ENCODE measurements at places on chromosomes 7 and 10.

DNA sequence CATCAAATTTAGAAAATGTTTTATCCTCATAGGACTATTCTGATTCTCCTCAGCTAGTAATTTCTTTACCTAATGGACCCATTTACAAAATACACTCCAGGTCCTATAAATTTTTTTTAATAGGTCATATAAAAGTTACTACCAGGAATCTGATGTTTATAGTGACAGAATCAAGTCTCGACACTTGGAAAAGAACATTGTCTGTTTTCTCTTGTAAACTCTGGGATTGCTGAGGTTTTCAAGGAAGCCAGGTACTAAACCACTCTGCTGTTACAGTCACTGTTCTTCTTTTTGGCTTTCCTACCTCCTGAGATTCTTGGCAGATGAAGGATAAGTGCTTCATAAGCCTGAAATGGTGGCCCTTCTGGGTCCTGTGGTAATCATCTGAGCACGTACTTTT, 493.1 kb downstream of the AUTS2 start:
- no peak for DNase-seq

- no peak for DNase-seq
Measured at GRCh38 chr7:112167147-112167546, 39.1 kb downstream of the DOCK4 start.

GRCh38 chr7:25087855-25088254, 37.2 kb downstream of the CYCS start:
- DNase-seq, result no peak

GRCh38 chr7:66167773-66168387, 37.3 kb upstream of the TPST1 start:
- DNase-seq, result no peak

DNA sequence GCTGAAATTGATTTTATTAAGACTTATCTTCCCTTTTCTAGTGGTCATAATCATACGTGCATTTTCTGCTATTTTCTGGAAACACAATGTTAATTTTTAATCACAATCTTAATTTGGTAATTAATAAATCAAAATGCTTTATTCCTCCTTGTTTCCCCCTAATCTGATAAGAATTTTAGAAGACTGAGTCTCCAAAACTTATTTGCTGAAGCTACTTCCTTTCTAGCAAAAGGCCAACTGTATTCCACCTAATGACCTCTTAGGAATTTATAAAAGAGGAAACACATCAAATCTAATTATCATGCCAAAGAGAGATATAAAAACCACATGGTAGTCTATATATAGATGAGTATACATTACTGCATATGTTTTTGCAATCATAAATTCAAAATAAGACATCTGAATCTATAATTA, 140.6 kb downstream of the GNAI1 start:
- DNase-seq, result no peak

GRCh38 chr7:155371331-155371883, 73.7 kb downstream of the INSIG1 start:
- no peak for DNase-seq

DNA sequence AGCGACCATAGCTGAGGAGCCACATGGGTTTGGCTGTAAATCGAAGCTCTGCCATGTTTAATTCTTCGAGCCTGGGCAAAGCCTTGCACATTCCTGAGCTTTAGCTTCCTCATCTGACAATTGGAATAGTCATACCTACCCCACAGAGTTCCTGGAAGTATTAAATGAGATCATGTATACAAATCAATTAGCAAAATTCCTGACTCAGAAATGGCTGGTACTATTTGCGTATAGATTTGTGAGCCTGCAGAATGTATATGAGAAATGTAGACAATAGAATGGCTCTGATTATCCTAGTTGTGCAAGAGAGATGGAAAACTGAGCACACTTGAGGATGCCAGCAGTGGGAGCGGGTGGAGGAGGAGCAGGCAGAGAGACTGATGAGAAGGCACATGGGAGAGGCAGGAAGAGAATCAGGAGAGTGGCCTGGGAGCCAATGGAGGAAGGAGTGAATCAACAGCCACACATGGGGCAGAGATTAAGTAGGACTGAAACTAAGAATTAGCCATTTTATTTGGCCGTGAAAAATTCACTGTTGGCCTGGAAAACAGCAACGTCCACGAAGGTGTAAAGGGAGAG, 128.0 kb upstream of the C1GALT1 start:
- DNase-seq, result no peak

- DNase-seq, result no peak
Measured at GRCh38 chr7:568031-568951, 48.6 kb upstream of the PDGFA start.

GRCh38 chr10:133287832-133288500, 11.3 kb upstream of the ADAM8 start:
- DNase-seq, result no peak

- peak; percentile 68 for DNase-seq
Measured at GRCh38 chr10:71708301-71708703, 11.3 kb downstream of the C10orf105 start.

DNA sequence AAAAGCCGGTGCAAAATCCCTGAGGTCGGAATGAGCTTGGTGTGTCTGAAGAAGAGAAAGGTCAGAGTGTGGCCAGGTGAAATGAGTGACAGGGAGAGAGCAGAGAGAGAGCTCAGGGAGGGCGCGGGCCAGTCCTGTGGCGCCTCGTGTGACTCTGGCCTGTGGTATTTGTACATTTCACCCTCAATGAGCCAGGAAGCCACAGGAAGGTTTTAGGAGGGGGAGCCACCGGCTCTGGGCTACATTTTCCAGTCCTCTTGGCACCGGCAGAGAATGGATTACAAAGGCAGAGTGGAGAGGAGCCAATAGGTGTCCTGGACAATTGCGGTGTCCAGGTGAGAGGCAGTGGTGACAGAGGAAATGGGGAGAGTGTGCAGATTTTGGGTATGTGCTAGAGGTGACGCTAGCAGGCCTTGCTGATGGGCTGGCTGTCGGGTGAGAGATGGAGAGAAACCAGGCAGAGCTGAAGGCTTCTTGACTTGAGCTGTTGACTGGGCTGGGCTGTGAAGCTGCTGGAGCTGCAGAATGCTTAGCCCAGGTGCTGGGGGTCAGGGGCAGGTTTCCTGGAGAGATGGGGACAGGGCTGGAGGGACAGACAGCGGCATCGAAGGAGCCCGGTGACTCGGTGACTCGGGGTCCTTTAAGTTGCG, 38.1 kb downstream of the COL13A1 start:
- DNase-seq, result no peak

DNA sequence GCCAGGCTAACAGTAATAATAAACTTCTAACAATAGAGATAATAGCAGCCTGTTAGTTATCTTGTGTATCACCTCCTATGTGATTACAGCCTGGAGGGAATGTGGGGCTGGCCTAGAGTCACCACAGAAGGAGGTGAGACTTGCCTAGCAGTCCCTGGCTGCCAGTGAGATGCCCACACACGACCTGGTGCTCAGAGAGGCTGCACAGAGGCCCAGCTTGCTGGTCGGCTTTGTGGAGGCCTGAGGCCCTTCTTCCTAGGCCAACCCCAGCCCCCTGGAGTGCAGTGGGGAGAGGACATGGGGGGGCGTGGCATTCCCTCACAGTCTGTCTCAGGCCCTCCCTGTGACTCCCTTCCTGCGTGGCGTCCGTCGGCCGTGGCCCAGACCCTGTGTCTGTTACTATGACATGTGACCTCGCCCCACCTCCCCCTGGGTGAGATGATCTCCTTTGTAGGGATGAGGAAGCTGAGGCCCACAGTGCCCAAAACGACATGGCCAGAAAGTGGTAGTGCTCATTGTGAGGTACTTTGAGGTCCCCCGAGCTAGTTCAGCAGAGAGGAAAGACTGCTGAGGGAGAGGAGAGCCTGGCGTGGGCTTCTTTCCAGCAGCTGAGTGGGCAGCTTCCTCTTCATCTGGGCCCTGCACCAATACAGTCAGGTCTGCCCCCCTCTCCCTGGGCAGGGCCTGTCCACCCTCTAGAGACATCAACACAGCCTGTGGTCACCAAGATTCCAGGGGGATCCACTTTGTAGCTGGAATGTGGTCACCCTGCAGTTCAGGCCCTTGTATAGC, 29.7 kb downstream of the UNC5B start:
- DNase-seq, result no peak

- no peak for DNase-seq
Measured at GRCh38 chr10:95297402-95297801, 6.6 kb upstream of the PDLIM1 start.

DNA sequence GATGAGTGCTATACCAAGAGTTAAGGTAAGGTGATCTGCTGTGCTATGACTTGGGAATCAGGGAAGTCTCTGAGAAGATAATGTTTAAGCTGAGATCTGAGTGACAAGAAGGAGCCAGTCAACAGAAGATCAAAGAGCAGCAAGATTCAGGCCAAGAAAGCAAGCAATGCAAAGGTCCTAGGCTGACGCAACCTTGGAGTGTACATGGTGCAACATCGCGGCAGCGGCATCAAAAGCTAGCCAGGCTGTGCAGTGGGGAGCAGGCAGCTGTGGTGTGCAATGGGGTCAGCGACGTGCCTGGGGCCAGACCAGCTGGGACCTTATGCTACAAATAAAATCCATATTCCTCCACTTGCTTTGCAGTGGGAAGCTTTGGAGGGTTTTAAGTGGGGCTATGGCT, 324.1 kb downstream of the LRMDA start:
- no peak for DNase-seq

DNA sequence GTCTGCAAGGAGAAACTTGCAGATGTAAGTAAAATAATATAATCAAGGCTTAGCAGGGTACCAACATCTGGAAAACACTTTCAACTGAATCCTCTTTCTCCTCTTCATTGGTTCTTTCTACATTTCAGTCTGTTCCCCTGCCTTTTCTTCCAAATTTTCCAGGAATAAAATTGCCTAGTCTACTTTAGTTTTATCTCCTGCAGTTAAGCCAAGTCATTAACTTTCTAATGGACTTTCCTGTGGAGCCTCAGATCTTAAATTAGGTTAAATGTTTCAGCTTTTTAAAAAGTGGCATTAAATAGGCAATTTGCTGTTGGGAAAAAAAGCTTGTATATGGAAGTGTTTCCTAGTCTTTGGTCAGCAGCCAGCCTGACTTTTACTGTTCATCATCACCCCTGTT, 70.8 kb downstream of the EEPD1 start:
- no peak for DNase-seq

DNA sequence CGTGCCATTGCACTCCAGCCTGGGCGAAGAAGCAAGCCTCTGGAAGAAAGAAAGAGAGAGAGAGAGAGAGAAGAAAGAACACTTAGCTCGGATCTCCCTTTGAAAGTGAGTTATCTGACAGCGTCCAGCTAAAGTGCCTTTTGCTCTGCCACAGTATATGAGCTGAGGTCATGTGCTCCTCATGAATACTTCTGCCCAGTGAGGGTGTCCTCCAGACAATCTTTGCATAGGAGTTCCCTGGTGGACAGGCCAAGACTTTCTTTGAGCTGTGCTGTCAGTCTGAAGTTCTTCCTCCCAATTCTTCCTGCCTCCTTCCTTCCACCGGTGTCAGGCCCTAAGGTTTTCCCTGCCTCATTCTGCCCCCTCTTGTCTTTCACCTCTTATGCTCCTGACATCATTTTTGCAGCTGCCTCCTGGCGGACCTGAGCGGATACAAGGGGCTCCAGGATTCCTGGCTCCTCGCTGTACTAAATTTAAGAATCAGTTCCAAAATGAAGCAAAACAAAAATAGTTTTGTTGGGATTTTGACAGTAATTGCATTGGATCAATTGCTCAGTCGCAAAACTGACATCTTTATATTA, 31.9 kb downstream of the XRCC2 start:
- no peak for DNase-seq

DNA sequence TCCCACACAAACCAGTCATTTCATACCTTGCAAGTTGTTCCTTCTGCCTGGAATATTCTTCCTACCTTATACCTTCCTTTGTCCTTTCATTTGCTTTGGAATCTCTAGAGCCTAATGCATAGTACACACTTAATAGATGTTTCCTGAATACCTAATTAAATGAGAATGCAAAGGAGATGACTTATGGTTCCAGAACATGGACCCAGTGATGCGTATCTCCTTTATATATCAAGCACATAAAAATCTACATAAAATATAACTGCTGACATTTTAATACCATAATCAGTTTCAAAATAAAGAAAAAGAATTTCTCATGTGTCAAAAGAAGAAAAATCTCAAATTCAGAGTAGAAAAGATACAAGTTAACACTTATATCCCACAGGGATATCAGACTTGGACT, 110.6 kb upstream of the ASAH2 start:
- no peak for DNase-seq

GRCh38 chr10:10054466-10054865, 963.2 kb upstream of the CELF2 start:
- DNase-seq, result no peak

DNA sequence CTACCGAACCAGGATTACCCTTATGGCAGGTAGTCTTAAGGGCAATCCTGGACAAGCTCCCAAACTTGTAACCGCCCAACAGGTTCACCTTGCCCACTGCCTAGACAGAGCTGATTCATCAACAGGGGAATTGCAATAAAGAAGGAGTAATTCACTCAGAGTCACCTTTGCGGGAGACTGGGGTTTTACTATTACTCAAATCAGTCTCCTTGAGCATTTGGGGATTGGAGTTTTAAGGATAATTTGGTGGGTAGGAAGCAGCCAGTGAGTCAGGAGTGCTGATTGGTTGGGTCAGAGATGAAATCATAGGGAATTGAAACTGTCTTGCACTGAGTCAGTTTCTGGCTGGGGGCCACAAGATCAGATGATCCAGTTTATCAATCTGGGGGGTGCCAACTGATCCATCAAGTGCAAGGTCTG, 25.3 kb downstream of the HK1 start:
- DNase-seq, result no peak

GRCh38 chr10:3538291-3538655, 246.7 kb downstream of the KLF6 start:
- no peak for DNase-seq

DNA sequence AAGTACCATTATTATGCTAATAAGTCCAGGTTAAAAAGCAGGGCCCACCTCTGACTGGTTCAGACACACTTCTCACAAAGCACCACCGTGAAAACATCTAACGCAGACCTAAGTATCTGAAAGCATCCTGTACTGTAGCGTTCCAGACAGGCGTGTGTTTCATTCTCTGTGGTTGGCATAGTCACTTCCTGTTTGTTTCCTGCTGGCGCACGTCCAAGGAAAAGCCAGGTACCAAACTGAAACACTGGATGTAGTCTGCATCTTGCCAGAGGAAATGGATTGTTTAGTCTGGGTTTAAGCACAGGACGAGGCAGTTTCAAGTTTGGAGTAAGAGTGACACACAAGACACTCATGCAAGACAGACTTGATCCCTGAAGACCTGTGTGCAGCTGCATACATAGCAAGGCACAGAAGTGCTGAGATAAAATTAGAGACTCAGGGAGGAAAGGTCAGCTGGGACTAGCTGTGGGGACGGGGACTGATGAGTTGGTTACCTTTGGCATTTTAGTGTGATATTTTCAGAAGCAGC, 23.3 kb downstream of the BPGM start:
- DNase-seq, result peak; percentile 58

- no peak for DNase-seq
Measured at GRCh38 chr7:117600911-117601310, 121.1 kb downstream of the CFTR start.

Measured in activated CD8-positive, alpha-beta T cell treated with anti-CD3 and anti-CD28 coated beads, Interleukin-2, amount 10 ng/mL, durations not matched to agents 7 days and 5 days (primary cell).